ENCODE measurements at places on chromosomes 3 and 15.

DNA sequence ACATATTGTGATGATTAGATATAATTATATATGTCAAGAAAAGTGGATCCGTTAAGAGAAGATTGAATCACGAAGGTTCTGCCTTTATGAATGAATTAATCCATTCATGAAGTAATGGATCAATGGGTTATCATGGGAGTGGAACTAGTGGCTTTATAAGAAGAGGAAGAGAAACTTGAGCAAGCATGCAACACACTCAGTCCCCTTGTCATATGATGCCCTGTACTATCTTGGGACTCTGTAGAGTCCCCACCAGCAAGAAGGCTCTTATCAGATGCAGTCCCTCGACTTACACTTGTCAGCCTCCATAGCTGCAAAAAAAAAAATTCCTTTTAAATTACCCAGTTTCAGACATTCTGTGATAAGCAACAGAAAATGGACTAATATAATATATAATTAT is 301.9 kb downstream of the RAP2B start:
- DNase-seq = no peak

GRCh38 chr3:13550791-13551360 is 2.0 kb downstream of the FBLN2 start:
- no peak for DNase-seq

GRCh38 chr3:31157893-31158620 is 263.6 kb upstream of the GADL1 start:
- no peak for DNase-seq

GRCh38 chr3:113285741-113286140 is 74.4 kb downstream of the BOC start:
- no peak for DNase-seq

DNA sequence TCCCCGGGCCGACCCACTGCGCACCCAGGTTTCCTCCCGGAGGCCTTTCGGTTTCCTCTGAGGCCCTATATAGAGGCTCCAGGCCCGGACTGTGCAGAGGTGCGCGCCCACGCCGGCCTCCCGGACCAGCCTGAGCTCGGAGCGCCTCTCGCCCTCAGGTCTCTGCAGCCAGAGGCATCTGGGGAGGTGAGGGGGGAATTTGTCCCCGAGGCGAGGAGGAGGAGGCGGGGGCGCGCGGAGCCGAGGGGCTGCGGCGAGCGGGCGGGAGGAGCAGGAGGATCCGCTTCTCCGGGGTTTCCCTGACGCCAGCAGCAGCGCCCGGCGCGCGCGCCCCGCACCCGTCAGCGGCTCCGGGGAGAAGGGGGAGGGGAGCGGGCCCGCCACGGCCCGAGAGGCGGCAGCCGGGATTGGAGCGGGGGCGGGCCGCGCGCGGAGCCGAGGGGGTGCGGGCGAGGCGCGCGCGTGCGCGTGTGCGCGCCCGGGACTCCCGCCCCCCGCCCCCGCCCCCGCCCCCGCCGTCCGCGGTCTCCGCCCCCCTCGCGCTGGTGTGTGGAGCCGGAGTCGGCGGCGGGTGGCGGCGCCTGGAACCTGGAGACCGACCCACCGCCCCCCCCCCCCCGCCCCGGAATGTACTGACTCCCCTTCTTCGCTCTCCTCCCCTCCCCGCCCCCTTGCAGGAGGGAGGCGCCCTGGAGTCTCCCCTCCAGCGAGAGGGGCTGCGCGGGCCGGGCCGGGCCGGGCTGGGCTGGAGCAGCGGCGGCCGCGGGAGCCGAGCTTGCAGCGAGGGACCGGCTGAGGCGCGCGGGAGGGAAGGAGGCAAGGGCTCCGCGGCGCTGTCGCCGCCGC is at the start of gene NEO1:
NEO1 (plus strand) TSS at position 657 of the 846 bp plus-strand sequence. CDS start 213 bp downstream, outside the sequence.
- peak; percentile 80 for DNase-seq

DNA sequence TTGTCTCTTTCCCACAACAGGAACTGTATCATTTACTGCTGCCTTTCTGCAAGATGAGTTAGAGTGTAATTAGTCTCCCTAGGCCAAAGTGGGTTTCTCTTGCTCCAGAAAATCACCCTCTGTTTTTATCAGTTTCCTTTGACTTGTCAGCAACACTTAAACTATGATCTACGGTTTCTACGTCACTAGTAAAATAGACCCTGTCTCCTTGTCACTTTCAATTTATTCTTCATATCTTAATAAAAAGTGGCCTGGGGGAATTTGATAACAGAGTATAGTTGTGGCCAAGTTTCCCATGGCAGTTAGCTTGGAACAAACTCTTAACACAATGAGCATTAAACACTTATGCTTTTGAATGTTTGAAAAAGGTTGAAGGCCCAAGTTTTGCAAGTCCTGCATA is 79.6 kb downstream of the CGNL1 start:
- DNase-seq = no peak

DNA sequence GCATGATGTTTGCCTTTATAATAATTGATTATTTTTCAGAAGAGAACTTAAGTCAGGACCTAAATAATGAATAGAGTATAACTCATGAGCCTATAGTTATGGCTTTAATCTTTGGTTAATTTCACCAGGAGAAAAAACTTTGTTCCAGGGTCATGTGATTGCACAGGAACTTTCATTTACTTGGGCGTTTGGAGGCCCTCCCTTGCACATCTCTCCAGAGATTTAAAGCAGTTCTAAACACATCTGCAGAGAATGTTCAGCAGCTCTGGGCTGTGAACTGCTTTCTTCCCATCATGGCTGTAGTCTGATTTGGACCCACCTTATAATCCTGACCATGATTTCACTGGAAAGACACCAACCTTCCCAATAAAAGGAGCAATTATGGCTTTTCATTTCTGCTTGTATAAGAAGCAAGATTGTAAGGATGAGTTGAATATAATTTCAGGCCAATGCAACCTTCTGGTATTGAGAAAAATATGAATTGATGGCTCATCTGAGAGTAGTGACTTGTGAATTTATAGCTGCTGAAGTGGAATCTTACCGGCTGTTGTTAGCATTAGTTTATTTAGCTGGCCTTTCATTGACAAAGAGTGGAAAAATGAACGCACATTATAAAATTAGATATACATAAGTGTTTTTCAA is 80.9 kb upstream of the PRTG start:
- DNase-seq = no peak

GRCh38 chr3:32384938-32385337 is 6.7 kb upstream of the CMTM7 start:
- no peak for DNase-seq

DNA sequence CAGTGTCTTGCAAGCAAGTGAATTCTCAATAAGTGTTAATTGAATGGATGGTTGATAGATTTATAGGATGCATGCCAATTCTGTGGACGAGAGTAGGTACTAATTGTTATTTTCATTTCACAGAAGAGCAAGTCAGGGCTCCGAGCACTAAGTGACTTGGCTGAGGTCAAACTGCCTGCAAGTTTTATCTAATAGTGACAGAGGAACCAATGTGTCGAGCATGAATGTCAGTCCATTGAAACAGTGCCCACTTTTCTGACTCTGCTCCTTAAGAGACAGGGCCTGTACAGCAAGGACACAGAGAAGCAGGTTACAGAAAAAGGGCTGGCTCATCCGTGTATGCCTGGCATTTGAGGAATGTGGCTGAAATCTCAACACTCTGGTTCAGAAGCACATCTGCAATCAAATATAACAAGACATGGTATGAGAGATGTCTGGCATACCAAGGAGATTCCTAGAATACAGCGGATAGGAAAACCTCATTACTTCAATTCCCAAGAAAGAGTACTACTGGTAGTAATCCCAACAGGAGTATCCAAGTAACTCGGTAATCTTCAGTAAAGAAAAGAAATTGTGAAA is 6.0 kb upstream of the B3GNT5 start:
- no peak for DNase-seq

GRCh38 chr15:71331173-71331572 is 215.9 kb downstream of the THSD4 start:
- no peak for DNase-seq

GRCh38 chr3:123105201-123106189 is 38.7 kb downstream of the PDIA5 start:
- no peak for DNase-seq

- DNase-seq = no peak
These were observed 181.6 kb upstream of the RASGRP1 start for GRCh38 chr15:38746211-38746610.

GRCh38 chr3:25403968-25404367 is 24.1 kb upstream of the RARB start:
- DNase-seq = no peak

DNA sequence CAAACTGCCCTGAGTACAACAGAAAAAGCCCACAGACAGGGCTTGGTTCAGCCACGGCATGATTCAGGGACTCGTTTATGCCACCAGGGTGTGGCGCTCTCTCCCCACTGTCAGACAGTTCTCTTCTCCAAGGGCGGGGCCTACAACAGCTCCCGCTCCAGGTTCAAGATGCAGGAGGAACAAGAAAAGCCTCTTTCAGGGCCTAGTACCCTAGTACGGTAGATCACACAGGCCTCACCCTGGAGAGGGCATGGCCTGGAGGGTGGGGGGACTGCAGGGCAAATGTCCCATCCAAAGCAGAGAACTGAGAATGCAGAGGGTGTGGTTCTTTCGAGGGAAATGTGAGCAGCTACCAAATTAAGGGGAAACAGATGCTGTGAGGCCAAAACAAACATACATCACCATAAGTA is 12.0 kb downstream of the MESD start:
- DNase-seq = no peak

DNA sequence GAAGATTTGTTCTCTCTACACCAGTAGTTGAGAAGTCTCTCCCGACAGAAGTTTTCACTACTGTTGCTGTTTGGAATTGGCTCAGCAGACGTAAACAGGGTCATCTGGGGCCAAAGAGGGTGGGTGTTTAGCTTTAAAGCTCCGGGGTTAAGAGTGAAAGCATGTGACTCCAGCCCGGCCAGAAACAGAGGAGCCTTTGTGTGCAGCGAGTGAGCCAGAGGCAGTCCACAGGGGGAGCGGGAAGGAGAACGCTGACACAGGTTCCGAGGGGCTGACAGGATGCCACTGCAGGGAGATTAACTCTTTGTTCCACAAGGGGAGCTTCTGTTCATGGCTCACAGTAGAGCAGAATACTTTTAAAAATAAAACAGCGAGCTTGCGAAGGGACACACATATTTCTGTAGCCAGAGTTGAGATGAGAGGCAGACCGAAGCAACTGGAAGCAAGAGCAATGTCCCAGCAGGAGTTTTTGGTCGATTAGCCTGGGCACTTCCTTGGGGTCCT is 26.9 kb downstream of the BMF start:
- DNase-seq = no peak

GRCh38 chr3:189300345-189300744 is 128.6 kb downstream of the TPRG1 start:
- DNase-seq = no peak

GRCh38 chr15:62727501-62727900 is 315.0 kb upstream of the TPM1 start:
- DNase-seq = no peak

- DNase-seq = no peak
These were observed 74.4 kb downstream of the DAPK2 start for GRCh38 chr15:63971904-63972303.

DNA sequence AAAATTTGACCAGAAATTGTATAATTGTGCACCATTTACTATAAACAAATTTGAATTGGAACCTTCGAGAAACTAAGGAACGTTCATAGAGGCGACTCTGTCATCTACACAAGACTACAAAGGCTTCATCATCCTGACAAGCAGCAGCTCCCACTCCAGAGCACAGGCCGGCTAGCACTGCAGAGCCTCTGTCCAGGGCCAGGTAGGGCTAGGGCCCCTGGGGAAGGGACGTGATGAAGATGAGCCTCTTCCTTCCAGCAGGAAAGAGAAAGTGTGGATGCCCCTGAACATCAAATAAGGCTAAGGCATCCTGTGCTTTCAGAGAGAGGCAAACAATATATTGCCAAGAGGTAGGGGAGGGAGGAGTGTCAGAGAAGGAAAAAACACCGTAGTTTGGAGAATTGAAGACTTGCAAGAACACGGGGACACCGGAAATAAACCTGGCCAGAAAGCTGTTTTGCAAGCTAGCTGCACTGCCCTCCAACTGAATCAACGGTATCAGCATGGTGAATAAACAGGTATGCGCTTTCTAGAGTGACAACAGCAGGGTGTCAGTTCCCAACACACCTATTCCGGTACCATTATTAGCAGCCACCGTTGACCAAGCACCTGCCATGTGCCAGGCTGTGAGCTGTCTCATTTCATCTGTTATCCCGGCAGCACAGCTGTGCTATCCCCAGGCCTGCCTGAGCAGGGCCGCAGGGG is 12.4 kb downstream of the XXYLT1 start:
- DNase-seq = no peak

DNA sequence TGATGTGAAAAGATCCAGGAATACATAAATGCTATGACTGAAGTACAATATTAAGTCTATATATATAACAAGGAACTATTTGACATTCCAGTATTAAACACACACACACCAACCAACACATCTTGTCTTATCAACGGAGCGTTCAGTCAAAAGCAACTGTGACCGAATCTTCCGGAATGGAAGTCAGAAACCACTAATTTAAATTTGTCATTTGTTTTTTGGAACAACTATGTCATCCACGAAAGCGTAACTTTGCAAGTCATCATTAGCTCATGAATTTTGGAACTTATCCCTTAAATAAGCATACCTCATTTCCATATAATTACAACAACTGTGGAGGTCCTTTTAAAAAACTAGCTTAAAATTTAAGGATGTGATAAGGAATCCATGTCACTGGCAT is 5.0 kb downstream of the ZNF385D start:
- no peak for DNase-seq

GRCh38 chr3:157311633-157312375 is 124.8 kb upstream of the PTX3 start:
- no peak for DNase-seq

DNA sequence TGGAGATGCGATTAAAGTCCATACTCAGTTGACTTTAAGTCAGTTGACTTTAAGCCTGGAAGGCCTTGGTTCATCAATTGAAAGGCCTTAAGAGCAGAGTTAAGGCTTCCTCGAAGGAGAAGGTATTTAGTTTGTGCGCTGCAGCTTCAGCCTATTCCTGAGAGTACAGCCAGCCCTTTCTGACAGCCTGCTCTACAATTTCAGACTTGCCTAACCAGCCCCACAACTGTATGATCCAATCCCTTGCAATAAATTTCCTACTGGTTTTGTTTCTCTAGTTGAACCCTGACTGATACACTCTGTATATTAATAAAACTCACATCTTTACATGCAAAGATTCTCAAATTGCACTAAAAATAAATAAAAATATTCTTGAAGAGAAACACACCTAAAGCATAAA is 66.1 kb upstream of the RORA start:
- DNase-seq = no peak

DNA sequence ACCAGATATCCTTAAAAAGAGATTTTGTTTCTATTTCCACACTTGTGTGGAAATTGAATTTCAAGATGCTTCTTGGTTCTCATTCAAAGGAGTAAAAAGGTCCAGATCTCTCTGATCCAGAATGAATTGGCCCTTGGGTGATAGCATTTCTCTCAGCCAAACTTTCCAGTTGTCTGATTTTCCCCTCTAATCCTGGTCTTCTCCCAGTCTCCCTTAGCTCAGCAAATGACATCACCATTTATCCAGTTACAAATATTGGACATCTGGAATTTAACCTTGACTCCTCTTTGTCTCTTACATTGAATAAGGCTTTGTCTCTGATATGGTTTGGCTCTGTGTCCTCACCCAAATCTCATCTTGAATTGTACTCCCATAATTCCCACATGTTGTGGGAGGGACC is 10.2 kb upstream of the FGF7 start:
- DNase-seq = no peak

All from activated T-helper 1 cell treated with anti-CD3 and anti-CD28 coated beads, Interleukin-2, amount 50 U/mL, for 16 hours (primary cell).